ENCODE measurements at places on chromosomes 1 and 21.

GRCh38 chr1:206921772-206922265 lies at the start of gene FCMR:
FCMR (minus strand) TSS chr1:206921941; CDS start chr1:206921854, 87 bp downstream.
- no peak for DNase-seq

DNA sequence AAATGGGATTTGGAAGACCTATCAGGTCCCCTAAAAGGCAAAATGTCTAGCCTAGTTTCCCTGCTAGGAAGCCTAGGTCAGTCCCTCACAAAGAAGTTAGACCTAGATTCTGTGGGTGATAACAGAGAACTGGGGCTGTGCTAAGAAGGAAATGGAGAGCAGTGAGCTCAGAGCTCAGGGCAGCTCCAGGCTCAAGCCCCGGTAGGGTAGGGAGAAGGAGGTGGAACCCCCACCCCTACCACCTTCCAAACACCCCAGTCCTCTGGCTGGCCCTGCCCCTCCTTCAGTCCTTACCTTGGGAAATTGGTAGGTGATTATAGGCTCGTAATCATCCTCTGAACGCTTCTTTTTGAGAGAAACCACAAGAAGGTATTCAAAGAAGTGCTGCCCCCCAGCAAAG lies 1.1 kb downstream of the DENND2D start:
- no peak for DNase-seq

DNA sequence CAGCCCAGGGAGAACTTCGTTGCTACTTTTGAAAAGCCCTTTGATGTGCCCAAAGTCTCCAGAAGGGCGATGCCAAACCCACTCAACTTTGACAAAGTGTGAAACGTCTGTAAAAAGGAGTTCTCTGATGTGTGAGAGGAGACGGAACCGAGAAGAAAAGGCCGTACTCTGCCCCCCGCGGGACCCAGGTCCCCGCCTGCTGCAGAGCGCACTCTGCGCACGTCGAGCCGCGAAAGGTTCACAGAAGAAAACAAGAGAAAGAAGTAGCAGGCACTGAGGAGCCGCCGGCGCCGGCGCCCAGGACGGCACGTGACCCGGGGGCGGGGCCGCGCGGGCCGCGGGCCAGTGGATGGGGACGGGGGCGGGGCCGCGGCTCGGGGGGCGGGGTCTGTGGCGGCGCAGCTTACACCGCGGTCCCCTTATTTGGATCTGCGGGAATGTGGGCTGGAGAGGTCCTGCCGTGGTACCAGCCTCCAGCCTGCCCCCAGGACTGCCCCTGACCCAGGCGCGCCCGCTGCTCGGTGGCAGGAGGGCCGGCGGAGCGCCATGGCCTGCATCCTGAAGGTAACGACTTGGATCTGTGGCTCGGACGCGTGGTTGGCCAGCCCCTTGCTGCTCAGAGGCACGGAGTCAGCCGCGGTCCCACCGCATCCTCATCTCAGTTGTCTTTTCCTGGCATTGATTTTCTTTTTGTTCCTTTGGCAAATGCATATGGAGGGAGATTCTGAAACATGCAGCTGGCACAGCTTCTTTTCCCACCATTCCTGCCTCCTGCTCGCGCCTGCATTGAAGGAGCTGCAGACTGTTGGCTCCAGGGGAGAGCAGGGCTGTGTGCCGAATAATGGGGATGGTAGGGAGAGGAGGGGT lies at the start of gene ST6GALNAC3:
Gene ST6GALNAC3, plus strand, starts transcription at position 426 of the 867 bp plus-strand sequence.
- DNase-seq = peak; percentile 82

DNA sequence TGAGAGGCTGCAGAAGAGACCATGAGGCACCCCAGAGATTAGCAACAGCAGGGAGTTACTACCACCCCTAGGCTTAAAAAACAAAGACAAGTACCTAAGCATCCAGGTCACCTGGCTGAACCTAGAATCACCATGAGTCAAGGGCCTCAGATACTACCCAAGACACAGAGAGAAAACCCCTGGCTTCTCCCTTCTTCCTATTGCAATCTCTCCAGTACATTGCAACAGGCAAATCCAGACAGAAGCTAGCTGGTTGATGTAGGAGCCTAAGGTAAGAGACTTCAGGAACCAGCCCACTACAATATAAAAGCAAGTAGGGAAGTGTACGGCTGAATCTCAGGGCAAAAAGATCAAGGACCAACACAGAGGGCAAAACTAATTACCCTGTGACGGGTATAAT lies 367.2 kb downstream of the PLPP3 start:
- DNase-seq = no peak

- no peak for DNase-seq
These were observed 278.7 kb upstream of the CHRM3 start for GRCh38 chr1:239107676-239108075.

GRCh38 chr1:156704930-156705320 lies 458 bp downstream of the CRABP2 start:
- peak; percentile 66 for DNase-seq

- DNase-seq = no peak
These were observed 5.2 kb upstream of the NGF start for GRCh38 chr1:115343200-115343737.

DNA sequence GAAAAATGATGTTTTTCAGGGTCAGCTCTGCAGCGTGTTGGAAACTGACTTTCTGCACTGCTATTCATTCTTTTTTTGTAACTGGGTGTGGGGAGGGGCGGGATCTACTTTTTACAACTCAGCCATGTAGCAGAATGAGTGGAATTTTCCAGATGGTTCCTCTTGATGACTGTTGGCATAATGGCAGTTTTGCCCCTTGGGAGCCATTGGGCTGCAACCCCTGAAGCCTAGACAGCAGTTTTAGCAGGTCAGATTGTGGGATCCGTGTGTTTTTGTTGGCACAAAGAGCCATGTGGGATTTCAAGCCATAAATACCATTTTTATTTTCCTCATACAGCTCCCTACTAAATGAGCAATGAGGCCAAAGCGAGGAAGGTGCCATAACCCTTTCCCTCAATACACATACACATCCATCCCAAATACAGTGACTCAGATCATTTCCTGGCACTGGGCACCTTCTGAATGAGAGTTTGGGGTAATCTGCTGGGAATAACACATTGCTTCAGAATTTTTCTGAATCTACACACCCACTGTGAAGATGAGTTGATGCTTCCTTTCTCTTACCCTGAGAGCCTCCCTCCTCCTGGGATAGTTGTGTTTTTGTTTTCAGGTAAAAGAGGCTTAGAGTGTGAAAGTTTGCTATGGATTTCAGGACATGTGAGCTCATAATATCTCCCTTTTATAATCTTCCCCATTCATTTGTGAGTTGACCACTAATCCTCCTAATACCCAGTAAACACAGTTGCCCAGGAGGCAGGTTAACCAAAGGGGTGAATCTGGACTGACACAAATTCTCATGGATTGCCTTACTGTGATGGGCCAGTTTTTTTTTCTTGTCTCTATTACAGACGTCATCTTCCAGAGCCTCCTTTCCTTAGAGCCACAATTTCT lies 13.1 kb downstream of the S100A10 start:
- no peak for DNase-seq

Data from stimulated activated naive CD8-positive, alpha-beta T cell treated with anti-CD3 and anti-CD28 coated beads, Interleukin-15, Interleukin-2, amounts not matched to agents 100 U/mL and 50 U/mL, for 24 hours (primary cell).